ENCODE measurements at places on chromosomes 7 and 10.

DNA sequence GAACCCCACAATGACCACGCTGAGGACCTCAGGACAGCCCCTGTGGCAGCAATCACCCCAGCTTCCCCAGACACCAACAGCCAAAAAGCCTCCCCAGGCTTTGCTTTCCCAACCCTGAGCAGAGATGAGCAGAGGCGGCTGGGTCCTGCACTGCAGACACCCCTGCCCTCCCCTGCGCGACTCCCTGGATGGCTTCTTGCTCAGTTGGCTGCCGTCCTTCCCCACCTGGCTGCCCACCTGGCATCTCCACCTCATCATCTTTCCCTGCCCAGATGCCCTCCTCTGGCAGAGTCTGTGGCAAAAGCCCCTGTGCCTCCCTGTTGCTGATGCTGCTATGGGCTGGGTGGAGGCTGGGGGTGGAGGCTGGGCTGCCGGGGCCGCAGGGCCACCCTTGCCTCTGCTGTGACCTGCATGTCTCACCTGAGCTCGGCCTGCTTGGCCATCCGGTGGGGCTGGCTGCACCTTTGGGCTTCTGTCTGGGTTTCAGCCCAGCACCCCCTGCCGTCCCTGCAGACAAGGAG is 567.7 kb downstream of the TCERG1L start:
- DNase-seq = no peak

- DNase-seq = no peak
These were observed 43.5 kb downstream of the ADK start for GRCh38 chr10:74194545-74194944.

DNA sequence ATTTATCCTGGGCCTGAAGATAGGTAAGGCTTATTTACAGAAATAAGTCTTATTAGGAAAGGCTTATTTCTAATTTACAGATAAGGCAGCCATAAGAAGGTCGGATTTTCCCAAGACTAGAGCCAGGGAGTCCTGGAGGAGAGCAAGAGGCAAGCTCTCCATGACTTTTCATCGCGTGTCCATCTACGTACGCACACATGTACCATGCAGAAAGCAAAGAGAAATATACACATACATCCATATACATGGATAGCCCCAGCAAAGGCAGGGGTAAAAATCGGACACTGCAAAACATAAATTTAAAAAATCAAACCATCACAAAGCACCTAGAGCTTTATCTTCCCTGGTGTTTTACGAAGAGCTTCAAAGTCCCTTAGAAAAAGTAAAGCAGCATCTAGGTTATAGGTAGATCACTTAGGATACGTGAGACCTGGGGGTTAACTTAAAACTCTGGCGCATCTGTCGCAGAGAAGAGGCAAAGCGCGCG is 25.8 kb upstream of the ZRANB1 start:
- peak; percentile 9 for DNase-seq

- DNase-seq = peak; percentile 22
These were observed 70.4 kb downstream of the ZFAND4 start for GRCh38 chr10:45602082-45602730.

- DNase-seq = no peak
These were observed 80.0 kb upstream of the PCDH15 start for GRCh38 chr10:54880996-54881395.

Data from fibroblast of skin of abdomen (primary cell).